ENCODE measurements at places on chromosomes 5 and 9. TPM values are rescaled to one million over a fixed set of nuclear protein-coding genes. Genes with fewer than 3 reads are reported as not detected.

DNA sequence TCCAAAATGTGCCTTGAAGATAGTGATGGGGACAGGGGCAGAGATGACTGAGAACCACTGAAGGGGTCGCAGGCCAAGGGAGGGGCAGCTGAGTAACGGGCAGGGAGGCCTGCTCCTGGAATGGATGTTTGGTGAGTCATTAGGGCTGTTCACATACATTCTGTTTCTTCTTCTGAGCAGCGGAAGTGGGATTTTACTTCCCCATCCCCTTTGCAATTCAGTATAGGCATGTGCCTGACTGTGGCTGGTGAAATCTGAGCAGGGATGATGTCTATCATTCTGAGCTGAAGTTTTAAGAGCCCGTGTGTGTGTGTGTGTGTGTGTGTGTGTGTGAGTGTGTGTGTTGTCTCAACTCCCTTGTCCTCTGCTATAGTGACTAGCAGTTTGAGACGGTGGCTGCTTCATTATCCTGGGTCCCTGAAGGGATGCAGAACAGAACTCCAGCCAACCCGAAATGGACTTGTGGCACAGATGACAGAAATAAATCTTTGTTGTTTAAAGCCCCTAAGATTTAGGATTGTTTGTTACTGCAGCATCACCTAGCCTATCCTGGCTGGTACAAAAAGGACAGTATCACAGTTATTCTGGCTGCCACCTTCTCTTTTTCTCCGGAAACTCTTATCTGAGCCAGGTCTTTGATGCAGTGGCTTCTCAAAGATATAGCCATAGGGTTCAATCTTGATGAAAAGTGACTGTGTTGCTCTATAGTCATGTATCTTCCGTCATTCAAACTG lies 29.2 kb upstream of the TGFBI start:
- DNase-seq = no peak

- DNase-seq = no peak
Observed at GRCh38 chr5:13478831-13479465, 465.5 kb downstream of the DNAH5 start.

- DNase-seq = no peak
Observed at GRCh38 chr9:95008151-95008771, 281.8 kb downstream of the AOPEP start.

DNA sequence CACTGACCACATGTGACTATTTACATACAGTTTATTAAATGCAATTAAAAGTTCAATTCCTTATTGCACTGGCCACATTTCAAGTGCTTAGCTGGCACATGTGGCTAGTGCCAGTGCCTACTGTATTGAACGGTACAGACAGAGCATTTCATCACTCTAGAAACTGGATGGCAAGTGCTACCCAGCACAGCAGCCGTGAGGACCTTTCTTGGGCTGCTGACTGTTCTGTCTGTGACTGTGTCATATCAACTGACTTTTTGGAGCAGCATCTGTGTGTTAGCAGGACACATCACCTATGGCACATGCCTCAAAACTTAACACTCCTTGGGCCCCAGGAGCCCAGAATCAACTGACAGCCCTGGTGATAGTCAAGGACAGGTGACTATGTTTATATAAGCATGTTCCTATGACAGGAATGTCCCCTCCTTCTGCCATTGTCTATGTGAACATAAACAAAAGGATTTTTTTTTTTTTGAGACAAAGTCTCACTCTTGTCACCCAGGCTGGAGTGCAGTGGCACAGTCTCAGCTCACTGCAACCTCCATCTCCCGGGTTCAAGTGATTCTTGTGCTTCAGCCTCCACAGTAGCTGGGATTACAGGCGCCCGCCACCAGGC lies 8.9 kb downstream of the IRF1 start:
- no peak for DNase-seq

DNA sequence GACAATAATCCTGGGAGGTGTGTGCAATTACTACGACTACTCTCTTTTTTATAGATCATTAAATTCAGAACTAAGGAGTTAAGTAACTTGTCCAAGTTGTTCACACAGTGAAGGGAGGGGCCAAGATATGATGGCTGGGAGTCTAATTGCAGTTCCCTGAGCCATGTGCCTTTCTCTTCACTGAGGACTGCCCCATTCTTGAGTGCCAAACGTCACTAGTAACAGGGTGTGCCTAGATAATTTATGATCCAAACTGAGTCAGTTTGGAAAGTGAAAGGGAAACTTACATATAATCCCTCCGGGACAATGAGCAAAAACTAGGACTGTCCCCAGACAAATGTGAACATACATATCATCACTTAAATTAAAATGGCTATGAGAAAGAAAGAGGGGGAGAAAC lies 20.2 kb downstream of the IL7R start:
- no peak for DNase-seq

GRCh38 chr5:123085638-123086286 lies 3.3 kb upstream of the PRDM6 start:
- DNase-seq = no peak

Gene DPYSL3
- 130 TPM for total RNA-seq

Gene DRD1
- total RNA-seq = 2.9 TPM

Gene SUB1
- 138 TPM for total RNA-seq

Gene FBP2
- 0.29 TPM for total RNA-seq
